ENCODE measurements at places on chromosomes 7 and 10.

- DNase-seq, result no peak
These were observed at the start of gene TBATA for GRCh38 chr10:70785190-70785589. Gene TBATA, minus strand, starts transcription at chr10:70785377. Its CDS starts 1,998 bp downstream, at chr10:70783379.

- no peak for DNase-seq
These were observed 33.2 kb downstream of the SEMA3A start for GRCh38 chr7:84161398-84161797.

GRCh38 chr7:111384065-111384891 lies 178.0 kb downstream of the IMMP2L start:
- DNase-seq, result no peak

DNA sequence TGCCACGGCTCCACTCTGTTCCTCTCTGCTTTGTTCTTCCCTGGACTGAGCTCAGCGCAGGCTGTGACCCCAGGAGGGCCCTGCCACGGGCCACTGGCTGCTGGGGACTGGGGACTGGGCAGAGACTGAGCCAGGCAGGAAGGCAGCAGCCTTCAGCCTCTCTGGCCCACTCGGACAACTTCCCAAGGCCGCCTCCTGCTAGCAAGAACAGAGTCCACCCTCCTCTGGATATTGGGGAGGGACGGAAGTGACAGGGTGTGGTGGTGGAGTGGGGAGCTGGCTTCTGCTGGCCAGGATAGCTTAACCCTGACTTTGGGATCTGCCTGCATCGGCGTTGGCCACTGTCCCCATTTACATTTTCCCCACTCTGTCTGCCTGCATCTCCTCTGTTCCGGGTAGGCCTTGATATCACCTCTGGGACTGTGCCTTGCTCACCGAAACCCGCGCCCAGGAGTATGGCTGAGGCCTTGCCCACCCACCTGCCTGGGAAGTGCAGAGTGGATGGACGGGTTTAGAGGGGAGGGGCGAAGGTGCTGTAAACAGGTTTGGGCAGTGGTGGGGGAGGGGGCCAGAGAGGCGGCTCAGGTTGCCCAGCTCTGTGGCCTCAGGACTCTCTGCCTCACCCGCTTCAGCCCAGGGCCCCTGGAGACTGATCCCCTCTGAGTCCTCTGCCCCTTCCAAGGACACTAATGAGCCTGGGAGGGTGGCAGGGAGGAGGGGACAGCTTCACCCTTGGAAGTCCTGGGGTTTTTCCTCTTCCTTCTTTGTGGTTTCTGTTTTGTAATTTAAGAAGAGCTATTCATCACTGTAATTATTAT lies 1.2 kb downstream of the CLDN4 start:
- DNase-seq, result no peak

- DNase-seq, result no peak
These were observed 98.7 kb downstream of the ITIH5 start for GRCh38 chr10:7567911-7568620.

DNA sequence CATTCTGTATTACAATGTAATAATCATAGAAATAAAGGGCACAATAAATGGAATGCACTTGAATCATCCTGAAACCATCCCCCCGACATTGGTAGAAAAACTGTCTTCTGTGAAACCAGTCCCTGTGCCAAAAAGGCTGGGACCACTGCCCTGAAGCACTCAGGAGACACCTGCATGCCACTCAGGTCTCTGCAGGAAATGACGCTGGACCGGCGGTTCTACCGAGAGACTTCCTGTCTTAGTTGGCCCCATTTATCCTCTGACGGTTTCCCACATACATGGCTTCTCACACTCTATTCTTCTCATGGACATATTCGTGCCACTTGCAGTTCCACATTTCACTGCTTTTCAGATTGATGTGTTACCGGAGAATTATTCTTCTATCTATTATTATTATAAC lies 617.5 kb downstream of the SDK1 start:
- no peak for DNase-seq

GRCh38 chr10:71761105-71761511 lies 12.2 kb downstream of the VSIR start:
- no peak for DNase-seq

GRCh38 chr7:5367661-5368060 lies 56.0 kb downstream of the TNRC18 start:
- DNase-seq, result no peak

- no peak for DNase-seq
These were observed 5.4 kb downstream of the INMT start for GRCh38 chr7:30757342-30757692.

- no peak for DNase-seq
These were observed 265.2 kb downstream of the RPS24 start for GRCh38 chr10:78298835-78299234.

- no peak for DNase-seq
These were observed 52.4 kb upstream of the TNS3 start for GRCh38 chr7:47634273-47634672.

DNA sequence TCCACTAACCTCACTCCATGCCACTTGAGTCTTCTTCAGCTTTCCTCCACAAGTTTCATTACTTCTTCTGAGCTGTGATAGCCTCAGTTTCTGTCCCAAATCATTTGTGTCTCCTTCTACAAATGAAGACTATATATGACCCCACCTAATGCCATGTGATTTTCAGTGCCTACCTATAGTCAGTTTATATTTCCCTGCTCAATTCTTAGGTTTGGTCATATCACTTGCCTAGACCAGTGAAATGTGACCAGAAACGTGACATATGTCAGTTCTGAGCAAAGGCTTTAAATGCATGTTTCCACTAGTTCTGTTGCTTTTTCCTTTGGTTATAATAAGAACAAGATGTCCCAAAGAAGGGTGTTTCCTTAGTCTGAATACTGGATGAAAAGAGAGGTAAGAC lies 24.6 kb upstream of the REEP3 start:
- no peak for DNase-seq

- DNase-seq, result no peak
These were observed 2.0 kb downstream of the PRTFDC1 start for GRCh38 chr10:24950439-24950838.

- DNase-seq, result no peak
These were observed 15.7 kb downstream of the SDHAF3 start for GRCh38 chr7:97133159-97133558.

GRCh38 chr10:61786728-61787127 lies 114.8 kb upstream of the ARID5B start:
- peak; percentile 44 for DNase-seq

DNA sequence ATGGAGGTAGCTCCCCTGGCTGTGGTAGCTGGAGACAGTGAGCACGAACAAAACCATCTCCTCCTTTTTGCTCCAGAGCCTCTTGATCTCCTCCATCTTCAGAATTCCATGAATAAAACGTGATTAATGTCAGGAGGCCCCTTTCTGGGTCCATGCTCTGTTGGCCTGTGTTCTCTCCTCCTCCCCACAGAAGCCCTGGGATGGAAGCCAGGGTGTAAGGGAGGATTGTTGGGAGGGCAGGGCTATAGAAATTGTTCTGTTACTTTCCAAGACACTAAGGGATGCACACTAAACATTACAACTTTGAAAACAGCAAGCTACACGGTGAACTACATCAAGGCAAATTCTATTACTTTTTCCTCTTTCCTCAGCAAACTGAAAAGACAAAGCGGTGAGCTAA lies 96.3 kb downstream of the RNF216 start:
- DNase-seq, result no peak

- no peak for DNase-seq
These were observed 62.4 kb upstream of the MKLN1 start for GRCh38 chr7:131265227-131265626.

GRCh38 chr10:48923748-48924147 lies 15.9 kb downstream of the LRRC18 start:
- DNase-seq, result no peak

DNA sequence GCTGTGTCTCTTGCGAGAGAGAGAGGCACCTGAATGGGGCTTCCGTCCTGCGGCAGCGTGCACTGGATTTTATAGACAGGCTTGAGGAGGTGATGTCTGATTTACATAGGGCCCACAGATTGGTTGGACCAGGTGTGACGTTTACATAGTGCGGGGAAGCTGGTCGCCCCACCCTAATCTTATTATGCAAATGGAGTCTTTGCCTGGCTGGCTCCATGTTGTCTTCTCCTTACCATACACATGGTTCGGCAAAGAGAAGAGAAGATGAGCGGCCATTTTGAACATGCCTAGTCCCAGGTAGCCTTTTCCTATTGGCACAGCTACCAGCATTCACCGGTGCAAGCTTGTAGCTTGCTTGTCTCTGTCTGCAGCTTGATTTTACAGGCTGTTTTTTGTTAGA lies 238.5 kb upstream of the GALNT17 start:
- DNase-seq, result no peak

DNA sequence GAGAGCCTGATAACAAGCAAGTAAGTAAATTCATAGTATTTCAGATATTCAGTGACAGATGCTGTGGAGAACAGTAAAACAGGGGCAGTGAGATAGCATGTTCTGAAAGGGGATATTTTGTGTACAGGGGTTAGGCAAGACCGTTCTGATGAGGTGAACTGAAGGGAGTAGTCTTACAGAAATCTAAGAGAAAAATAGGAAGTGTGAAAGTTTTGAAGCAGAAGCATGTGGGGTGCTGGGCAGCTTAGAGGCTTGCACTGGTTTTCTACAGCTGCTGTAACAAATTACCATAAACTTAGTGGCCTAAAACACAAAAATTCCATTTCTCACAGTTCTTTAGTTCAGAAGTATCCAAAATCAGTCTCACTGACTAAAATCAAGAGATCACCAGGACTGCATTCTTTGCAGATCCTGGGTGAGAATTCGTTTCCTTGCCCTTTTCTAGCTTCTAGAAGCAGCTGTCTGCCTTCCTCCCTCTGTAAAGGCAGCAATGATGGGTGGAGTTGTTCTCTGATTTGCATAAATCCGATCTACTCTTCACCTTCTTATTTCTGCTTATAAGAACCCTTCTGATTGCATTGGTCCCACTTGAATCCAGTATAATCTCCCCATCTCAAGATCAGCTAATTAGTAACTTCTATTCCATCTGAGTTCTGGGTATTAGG lies 7.5 kb upstream of the KLF14 start:
- no peak for DNase-seq

GRCh38 chr10:83274088-83274487 lies 865.2 kb upstream of the GHITM start:
- DNase-seq, result no peak

DNA sequence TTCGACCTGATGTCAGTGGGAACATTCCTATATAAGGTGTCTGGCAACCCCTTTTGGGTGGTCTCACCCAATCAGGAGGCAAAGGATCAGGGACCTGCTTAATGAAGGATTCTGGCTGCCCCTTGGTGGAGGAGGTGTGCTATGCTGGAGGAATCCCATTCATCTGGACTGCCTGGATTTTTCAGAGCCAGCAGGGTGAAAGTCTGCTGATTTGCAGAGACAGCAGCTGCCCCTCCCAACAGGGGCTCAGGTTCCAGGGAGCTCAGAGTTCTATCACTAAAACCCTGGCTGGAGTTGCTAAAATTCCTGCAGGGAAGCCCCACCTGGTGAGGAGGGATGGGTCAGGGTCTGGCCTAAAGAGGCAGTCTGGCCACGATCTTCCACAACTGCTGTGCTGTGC lies 398.5 kb upstream of the CNTNAP2 start:
- no peak for DNase-seq

Measured in HS-5 (cell line).